ENCODE measurements at places on chromosomes 5 and 9.
A peak's percentile ranks its signal among the peaks of the same experiment; 100 is the strongest.

DNA sequence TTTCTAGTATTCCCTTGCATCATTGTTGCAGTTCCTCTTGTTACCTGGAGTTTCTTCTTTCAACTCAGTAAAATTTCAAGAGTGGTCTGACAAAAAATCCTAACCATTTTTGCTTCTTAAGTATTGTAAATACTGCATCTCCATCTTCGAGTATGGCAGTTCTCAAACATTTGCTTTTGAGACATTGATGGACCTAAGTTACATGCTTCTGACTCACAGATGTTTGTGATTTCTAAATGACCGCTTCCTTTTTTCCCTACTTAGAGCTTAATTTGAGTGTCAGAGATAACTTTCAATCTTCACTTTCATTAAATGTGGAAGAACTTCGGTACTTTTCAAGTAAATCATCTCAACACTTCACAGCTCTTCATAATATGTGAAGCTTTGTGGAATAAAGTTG is 4.2 kb downstream of the UHRF2 start:
- no peak for DNase-seq

DNA sequence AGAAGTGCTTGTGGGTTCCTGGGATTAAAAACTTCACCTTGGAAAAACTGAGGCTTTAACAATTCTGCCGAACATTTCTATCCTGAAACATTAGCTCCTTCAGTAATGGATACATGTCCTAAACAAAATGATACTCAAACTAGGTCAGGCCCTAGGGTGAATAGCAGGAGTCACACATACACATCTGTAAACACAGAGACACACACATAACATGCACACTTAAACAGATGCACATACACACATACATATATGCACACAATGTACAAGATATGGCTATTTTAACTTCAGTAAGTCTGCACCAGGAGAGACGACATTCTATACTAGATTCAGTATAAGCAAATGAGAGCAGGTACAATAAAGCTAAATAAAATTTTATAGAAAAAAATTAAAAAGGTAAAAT is 124.4 kb downstream of the DCP2 start:
- no peak for DNase-seq

- DNase-seq: no peak
Measured at GRCh38 chr5:34659168-34659567, 3.0 kb downstream of the RAI14 start.

- no peak for DNase-seq
Measured at GRCh38 chr9:132230605-132231004, 68.7 kb downstream of the NTNG2 start.

GRCh38 chr5:42944989-42945388 is 95.1 kb downstream of the ANXA2R start:
- peak; percentile 16 for DNase-seq

GRCh38 chr5:135477613-135478066 is 25.5 kb upstream of the TIFAB start:
- DNase-seq: no peak

DNA sequence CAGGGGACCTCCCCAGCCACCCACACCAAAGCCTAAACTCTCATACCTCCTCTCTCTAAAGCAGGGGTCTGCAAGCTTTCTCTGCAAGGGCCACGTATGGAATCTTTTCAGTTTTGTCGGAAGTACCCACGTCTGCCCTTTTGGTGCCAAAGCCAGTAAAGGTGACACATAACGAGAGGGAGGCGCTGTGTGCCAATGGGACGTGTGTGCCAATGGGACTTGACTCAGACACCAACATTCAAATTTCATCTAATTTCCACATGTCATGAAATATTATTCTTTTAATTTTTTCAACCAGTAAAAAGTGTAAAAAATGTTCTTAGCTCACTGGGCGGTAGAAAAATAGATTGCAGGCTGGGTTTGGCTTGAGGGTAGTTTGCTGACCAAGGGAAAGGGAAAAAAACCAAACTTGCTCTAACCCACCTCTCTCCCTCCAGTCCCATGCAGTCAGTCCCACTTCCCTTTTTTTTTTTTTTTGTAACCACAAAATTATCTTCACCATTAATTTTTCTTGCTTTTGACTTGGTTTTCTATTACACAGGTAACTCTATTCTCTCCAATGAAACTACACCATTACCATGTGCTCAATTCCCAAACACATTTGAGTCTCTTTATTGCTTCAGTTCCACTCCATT is 25.5 kb downstream of the OR2V1 start:
- DNase-seq: no peak

DNA sequence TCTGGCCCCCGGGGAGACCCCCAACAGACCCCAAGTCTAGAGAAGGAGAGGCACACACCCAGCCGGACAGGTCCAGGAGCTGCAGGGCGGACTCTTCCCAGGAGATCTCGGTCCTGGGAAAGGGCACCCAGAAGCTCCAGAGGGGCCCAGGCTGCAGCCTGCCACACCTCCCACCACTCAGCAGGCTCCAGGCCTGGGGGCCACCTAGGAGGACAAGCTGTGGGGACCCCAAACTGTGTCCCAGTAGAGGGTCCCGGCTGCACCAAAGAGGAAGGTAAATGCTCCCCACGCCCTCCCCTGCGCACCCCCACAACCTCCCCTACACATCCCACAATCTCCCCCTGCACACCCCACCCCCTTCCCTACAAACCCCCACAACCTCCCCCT is 48.5 kb downstream of the PLEKHG4B start:
- no peak for DNase-seq

DNA sequence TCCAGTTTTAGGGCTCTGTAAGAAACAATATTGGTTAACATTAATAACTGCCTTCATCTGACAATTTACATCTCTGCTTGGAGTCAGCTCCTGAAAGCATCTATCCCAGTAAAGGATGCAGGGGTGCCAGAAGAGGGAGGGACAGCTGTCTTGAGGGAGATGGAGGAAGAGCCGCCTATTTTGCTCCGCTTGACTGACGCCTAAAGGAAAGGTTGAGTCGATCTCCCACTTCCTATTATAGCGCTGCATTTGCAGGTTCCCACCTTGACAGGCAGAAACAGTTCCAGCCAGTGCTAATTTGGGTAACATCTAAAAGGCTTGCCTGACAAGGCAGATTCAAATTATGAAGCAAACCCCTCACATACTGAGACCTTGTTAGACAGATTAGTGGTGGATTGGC is 374.6 kb downstream of the SPATA31D1 start:
- DNase-seq: no peak

GRCh38 chr9:71506821-71507220 is 261.5 kb downstream of the CEMIP2 start:
- DNase-seq: no peak

DNA sequence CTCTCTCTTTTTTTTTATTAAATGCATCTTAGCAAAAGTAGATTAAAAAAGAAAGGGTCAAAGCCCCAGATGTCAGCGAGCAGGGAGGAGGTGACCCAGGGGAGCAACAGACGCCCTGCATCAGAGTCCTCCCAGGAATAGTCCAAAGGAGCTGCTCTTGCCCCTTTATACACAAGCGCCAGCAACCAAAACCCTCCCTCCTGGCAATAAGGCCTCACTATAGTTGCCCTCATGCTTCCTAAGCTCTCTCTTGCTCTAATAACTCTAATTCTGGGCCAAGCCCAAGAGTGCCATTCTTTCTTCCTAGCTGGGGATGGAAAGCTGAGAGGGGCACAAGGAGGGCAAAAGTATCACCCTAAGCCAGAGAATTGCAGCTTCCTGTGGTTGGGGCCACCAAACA is 26.3 kb downstream of the PCDHGC5 start:
- no peak for DNase-seq

DNA sequence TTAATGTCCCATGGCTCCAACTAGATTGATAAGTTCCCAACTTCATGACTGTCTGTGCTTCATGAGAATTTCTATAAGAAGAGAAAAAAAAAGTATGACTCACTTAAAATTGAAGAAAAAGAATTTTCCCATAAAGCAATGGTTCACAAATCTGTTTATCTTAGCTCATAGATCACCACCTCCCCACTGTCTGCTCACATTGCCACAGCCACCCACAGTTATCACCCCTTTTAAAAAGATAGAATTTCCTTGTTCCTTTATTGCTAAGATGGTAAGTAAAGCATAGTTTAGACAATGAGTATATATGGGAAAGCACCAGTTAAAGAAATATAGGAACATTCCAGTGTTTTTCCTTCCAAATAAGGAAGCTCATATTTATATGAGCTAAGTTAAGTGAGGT is 67.1 kb downstream of the ALDH7A1 start:
- DNase-seq: no peak

DNA sequence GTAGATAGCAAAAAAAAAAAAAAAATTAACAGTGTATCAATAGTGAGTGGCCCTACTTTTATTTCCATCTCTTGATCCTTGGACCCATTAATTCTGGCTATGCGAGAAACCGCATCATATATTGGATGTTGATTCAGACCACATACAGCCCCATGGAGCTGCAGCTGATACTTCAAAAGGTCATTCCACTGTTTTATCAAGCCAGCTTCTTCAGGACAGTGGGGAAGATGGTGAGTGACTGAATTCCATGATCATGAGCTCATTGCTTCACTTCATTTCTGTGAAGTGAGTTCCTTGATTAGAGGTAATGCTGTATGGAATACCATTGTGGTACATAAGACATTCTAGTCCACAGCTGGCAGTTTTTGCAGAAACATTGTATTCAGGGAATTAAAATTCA is 222.9 kb upstream of the MEF2C start:
- DNase-seq: no peak

DNA sequence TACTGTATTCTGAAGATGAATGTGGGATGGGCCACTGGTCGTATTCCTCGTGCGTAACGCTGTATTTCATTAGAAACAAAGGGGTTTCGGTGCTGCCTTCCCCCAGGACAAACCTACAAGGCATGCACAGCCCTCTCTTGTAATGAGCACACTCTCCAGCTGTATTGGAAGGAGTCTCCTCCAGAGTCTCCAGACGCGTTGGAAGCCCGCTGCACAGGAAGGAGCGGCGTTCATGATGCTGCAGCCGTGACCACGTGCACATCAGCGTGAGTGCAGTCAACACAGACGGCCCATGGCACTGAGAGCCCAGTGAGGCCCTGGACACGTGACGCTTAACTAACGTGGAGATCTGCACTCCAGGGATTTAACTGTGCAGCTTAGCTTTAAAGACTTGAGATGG is 209.0 kb upstream of the IRX1 start:
- no peak for DNase-seq

DNA sequence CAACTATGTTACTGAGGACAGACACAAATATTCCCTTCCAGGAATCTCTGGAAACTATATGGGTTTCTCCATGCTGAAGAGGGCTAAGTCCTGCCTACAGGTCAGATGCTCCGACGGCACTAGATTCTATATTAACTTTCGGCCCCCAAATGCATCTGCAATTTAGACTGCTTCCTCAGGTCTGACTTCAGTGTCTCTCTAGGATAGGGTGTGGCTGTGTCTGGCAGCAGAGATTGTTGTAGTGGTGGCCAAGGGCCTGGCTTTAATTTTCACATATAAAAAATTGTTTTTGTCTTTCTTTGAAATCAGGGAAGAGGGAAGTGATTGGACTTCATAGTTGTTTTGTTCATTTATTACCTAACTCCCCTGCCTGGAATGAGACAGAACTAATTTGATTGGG is 101.8 kb downstream of the PJA2 start:
- no peak for DNase-seq

GRCh38 chr5:93018461-93018860 is 562.6 kb downstream of the NR2F1-AS1 start:
- no peak for DNase-seq

DNA sequence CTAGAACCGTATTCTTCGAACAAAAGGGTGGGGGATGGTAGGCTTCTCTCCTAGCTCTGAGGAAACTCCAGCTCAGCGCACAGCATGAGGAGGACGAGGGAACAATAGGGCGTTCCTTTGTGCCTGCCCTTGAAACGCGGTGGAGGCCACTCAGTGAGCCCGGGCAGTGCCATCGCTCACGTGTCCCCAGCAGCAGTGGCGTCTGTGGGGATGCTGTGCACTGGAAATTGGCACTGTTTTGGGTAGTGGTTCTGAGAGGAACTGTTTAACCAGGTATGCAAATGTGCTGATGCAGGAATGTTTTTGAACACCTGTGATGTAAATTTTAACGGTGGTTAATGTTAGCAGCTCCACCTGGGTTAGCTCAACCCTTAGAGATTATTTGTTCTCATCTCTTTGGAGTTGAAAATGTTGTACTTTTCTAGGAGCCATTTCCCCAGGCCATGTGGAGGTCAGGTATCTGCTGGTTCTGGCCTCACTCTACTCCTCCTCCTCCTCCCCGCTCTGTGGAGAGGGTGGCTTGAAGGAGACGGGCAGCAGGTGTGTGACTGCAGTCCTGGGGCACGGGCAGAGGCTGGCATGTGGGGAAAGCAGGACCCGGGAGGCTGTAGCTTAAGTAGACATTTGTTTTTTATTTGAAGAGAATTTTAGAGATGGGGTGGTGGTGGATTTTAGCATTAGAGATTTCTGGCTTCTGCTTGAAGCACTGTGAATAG is 48.3 kb downstream of the EHMT1 start:
- no peak for DNase-seq

DNA sequence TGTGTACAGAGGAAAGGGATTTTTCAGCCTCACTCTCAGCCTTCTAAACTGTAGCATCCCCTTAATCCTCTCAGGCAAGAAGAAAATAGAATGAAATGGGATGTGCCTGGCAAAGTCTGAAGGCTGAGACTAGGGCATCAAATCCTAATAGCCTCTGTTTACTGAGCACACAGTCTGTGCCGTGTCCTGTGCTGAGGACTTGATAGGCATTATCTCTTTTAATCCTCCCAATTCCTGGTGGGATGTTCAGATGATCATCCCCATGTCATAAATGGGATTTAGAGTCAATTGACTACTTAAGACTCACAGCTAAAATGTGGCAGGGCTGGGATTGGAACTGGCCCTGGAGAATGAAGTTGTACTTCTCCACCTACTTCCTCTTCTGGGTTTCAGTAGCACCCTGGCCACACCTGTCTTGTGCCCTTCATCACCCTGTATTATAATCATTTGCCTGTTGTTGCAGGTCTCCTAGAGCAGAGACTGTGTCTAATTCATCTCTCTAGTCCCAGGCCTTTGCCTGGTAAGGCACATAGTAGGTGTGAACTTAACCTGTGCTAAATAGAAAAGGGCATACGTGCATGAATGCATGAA is 81.0 kb downstream of the WWC1 start:
- DNase-seq: no peak

GRCh38 chr5:149779124-149779465 is 49.0 kb downstream of the PPARGC1B start:
- peak; percentile 78 for DNase-seq

All from hematopoietic multipotent progenitor cell treated with erythropoietin and hydrocortisone succinate and interleukin-3 and kit ligand, for 8 days (in vitro differentiated cells).